ENCODE measurements at places on chromosomes 7 and 10.

DNA sequence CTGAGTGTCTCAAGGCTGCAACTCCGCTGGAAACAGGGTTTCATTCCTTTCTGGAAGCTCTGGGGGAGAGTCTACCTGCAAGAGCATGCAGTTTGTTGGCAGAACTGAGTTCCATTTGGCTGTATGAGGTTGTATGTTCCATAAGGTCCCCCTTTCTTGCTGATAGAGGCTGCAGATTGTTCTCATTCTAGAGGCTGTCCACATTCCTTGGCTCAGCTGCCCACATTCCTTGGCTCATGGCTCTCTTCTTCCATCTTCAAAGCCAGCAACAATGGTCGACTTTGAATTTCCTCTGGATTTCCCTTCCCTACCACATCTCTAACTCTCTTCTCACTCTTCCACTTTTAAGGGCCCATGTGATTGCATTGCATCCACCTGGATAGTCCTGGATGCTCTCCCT, 147.3 kb upstream of the CDCA7L start:
- no peak for DNase-seq

GRCh38 chr7:106419455-106420182, 134.8 kb upstream of the NAMPT start:
- no peak for DNase-seq

- DNase-seq, result no peak
Measured at GRCh38 chr7:122597277-122597676, 101.6 kb downstream of the RNF133 start.

DNA sequence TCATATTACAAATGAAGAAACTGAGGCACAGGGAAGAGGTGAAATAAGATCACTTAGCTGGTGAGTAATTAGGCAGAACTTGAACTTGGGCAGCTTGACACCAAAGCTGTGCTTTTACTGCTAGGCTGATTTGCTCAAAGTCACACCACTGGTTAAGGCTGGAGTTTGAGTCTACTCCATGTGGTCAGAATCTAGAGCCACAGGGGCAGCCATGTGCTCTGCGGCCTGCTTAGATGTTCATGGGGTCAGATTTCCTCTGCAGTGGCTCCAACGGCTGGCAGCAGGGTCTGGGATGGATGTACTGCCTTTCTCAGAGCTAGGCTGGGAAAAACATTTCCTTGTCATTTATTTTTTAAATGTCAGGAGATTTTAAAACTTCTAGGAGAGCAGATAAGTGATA, 417.5 kb downstream of the KCNMA1 start:
- DNase-seq, result no peak

DNA sequence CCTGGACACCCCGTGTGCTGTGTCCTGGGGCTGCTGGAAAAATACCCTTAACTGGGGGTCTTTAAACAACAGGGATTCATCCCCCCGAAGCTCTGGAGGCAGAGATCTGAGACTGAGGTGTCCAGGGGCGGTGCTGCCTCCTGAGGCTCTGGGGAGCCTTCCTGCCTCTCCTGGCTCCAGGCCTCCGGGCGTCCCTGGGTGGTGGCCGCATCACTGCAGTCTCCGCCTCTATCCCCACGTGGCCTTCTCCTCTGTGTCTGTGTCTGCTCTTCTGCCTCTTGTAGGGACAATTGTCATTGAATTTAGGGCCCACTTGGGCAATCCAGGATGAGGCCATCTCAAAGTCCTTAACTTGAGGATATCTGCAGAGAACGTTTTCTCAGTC, 216.6 kb downstream of the WDR37 start:
- DNase-seq, result no peak

- DNase-seq, result no peak
Measured at GRCh38 chr10:30431435-30431911, 2.5 kb upstream of the MAP3K8 start.

DNA sequence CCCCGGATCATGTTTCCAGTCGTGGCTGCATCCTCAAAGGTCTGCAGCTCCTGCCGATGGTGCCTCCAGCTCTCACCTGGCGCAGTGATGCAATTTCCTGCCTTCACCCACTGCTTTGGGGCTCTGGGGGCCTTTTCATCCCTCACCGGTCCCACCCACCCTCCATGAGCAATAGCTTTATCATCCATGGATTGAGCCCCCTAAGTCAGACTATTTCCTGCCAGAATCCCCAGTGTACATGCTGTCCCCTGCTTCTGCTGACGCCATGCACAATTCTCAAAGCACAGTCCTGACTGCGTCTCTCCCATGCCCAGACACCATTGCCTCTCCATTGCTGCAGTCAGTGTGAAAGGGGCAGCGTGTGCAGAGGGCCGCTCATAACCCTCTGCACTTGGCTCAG, 49.7 kb downstream of the FAM241B start:
- no peak for DNase-seq
